ENCODE measurements at places on chromosomes 12 and 14.

GRCh38 chr12:93926237-93926636 lies 222.1 kb upstream of the PLXNC1 start:
- DNase-seq, result no peak

GRCh38 chr12:109255377-109255776 lies 53.7 kb downstream of the FOXN4 start:
- peak; percentile 60 for DNase-seq

GRCh38 chr14:99541677-99542470 lies 60.7 kb downstream of the CCNK start:
- DNase-seq, result no peak

- DNase-seq, result no peak
Measured at GRCh38 chr12:131028587-131029338, 75.1 kb downstream of the ADGRD1 start.

GRCh38 chr14:35934499-35934898 lies 108.4 kb downstream of the BRMS1L start:
- DNase-seq, result no peak

DNA sequence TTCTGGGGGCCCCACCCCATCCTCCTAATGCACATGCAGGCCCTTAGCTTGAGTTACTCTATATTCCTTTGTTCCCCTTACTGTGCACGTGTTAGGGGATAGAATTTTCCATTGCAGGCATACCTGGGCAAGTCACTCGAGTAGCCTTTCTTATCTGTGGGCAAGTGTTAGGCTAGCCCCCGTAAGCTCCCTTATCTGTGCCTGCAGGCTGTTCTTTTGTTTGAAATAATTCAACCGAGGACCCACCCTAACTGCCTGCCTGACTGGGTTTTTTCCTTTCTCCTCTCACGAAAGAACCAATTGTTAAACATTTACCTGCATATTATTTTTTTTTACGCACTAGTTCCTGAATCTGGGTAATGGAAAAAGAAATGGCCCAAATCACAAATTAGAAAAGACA lies 21.3 kb upstream of the BCAT1 start:
- no peak for DNase-seq

- DNase-seq, result peak; percentile 50
Measured at GRCh38 chr12:754473-754820, 2.1 kb downstream of the WNK1 start.

DNA sequence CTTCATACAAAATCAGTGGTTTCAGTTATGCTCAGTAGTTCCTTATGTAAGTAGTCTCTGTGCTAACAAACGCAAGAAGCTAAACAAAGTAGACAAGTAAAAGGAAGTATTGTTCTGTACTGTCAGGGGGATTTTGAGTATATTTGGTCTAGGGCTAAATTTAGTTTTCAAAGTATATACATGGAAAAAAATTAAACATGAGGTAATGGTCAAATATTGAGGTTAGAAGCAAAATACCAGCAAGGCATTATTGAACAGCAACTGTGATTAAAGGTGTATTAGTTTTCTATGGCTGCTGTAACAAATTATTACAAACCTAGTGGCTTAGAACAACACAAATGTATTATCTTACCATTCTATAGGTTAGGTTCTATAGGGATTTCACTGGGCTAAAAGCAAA lies 18.8 kb downstream of the GNG2 start:
- no peak for DNase-seq

- DNase-seq, result no peak
Measured at GRCh38 chr14:78593949-78594348, 423.8 kb downstream of the NRXN3 start.

DNA sequence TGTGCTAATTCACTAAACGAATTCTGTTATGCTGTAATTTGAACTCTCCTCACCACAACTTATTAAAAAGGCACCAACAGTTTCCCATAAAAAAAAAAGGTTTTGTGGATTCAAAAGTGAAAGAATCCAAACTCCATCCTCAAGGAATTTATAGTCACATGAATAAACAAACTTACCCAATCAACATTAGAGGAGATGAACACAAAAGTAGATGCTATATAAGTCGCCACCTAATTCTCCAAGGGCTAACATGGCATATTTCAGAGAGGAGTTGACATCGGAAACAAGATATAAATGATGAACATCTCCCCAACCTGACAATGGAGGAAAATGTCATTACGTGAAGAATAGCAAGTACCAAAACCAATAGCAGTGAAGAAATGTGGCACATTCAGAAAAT lies 265.5 kb upstream of the PRKD1 start:
- no peak for DNase-seq

DNA sequence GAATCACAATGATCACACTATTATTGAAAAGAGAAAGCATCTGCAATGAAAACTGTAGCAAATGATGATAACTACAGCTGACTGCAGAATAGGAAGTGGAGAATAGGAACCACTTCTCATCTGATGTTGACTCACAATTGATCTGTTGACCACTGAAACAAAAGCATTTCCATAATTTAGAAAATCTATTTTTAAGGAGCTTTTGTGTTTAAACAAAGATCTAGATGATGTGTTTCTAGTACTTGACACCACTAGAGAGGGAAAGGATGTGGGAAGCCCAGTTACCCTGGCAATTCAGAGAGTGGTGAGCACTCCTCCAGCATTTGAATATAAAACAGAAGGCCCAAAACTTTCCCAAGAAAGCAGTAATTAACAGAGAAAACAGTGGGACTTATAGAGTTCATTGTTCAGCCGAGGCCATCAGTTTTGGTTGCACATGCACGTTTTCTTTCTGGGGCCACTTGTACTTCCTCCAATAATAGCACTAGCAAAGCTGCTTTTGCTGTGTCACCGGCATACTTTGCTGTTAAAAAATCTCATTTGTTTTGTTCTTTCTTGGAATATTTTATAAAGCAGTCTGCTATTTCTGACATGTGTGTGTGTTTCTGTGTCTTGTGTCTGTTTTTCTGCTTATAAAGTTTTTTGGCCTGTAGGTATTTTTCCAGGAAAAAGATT lies 76.1 kb upstream of the HECTD1 start:
- DNase-seq, result no peak

- no peak for DNase-seq
Measured at GRCh38 chr12:6301721-6302120, 8.8 kb upstream of the PLEKHG6 start.

- DNase-seq, result no peak
Measured at GRCh38 chr12:65962921-65963861, 138.9 kb downstream of the HMGA2 start.

DNA sequence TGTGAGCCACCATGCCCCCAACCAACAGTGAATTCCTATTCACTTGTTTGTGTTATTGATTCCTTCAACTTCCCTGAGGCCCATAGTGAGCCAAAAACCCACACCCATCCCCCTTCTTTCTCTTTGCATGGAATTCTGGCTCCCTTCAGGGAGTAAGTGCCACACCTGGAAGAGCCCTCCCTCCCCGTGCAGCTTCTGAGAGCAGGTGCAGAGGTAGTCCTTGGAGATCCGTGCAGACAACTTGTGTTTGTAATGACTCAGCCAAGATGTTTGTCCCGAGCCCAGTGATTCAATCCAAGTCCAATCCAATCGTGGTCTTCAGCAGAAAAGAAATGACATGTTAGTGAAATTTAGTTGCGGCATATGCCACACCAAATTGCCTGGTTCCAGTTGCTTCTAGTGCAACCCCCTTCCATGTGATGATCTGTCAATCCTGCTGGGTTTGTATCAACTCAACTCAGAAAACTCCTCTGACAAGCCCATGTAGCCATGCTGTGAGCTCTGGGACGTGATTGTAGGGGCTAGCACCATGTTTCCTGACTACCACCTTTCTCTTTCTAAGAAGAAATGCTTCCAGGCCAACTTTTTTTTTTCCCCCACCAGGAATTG lies 27.5 kb downstream of the GPRC5A start:
- no peak for DNase-seq

DNA sequence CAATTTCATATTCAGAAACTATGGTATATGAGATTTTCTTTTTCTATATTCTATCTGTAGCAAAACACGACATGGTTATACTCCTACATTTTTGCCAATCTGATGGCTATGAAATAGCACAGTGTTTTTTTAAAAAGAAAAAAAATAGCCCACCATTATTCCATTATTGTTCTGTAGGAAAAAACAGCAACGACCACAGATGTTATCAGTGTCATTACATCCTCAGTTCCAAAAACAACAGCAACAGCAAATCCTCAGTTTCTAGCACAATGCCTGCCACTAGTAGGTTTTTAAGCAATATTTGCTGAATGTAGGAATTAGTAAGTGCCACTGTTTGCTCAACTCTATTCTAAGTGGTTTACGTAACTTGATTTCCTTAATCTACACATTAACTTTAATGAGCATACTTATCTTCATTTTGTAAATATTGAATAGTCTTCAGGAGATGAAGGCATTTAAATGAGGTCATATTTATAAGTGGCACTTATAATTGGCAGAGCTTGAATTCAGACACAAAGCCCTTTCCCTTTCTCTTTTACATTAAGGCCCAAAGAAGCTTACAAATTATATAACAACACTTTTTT lies 8.3 kb downstream of the RNASE6 start:
- no peak for DNase-seq

- DNase-seq, result no peak
Measured at GRCh38 chr12:114678028-114678427, 5.9 kb downstream of the TBX3 start.

- DNase-seq, result no peak
Measured at GRCh38 chr14:22877000-22877501, 5.5 kb downstream of the LRP10 start.

GRCh38 chr12:128644664-128645296 lies 179.0 kb downstream of the SLC15A4 start:
- DNase-seq, result no peak

GRCh38 chr12:109994401-109995175 lies 1.6 kb downstream of the GIT2 start:
- DNase-seq, result no peak

GRCh38 chr12:49092086-49092815 lies 2.4 kb downstream of the DHH start:
- DNase-seq, result peak; percentile 59

- no peak for DNase-seq
Measured at GRCh38 chr14:43803076-43803689, 703.9 kb downstream of the FSCB start.

DNA sequence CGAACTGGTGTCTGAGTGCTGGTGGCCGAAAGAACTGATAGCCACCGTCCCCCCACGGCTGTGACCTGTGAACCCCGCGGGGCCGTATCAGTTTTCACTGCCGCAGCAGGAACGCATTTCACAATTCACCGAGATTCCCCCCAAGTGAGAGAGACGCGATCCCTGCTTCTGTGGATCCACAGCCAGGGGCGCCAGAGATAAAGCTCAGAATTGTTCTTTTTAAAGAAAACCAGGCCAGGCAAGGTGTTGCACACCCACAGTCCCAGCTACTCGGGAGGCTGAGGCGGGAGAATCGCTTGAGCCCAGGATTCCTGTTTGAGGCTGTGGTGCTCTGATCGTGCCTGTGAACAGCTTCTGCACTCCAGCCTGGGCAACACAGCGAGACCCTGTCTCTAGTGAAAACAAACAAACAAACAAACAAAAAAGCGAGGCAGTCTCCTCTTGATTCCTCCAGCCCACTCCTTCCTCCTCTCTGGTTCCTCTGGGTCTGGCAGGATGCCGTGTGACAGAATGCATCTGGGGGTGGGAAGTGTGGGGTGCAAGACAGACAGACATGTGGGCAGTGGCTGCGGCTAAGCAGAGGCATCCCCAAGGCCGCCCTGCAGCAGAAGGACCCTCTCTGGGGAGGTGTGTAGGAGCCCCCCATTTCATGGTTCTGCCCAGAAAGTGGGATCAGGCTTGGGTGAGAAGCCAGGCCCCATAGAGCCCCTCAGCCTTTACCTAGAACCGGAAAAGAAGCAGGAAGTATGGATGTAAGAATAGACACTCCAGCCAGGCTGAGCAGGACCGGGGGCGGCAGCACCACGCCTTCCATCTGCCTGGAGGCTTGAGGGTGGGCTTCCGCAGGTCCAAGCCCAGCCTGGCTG lies 39.2 kb upstream of the PPP1R13B start:
- DNase-seq, result no peak

GRCh38 chr12:614411-614970 lies 48.8 kb downstream of the NINJ2 start:
- DNase-seq, result peak; percentile 67

- no peak for DNase-seq
Measured at GRCh38 chr12:131610181-131610580, 100.7 kb upstream of the SFSWAP start.

- DNase-seq, result no peak
Measured at GRCh38 chr12:103130564-103130963, 173.1 kb downstream of the ASCL1 start.

DNA sequence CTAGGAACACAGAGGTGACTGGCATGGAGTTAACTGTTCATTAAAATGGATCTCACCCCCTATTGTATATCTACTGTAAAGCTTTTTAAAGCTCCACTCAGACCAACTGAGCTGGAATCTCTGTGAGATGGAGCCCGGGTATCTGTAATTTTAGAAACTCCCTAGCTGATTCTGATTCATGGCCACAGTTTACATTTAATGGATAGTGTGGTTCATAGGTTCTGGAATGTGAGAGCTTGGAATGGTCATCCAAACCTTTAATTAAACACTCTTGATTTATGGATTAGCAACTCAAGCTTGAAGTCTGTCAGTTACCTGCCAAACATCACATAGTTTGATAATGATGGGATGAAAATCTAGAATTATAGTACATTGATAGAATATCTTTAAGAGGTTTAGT lies 183.8 kb downstream of the SLC25A21 start:
- no peak for DNase-seq

DNA sequence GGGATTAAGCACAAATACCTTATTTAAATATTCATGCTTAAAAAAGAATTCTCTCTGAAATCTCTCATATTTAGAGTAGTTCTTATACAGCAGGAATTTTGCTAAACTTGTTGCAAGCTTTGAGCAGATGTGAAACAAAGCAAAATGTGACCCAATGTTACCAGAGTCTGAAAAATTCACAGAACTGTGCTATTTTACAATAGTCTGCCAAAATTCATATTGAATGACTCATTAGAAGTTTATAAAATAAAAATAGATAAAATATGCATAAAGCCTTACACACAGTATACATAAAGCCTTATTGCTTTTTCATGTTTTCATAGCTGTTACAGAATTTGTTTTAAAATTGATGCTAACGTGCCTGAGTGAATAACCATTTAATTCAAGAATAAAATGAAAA lies 17.8 kb upstream of the RHOJ start:
- no peak for DNase-seq

DNA sequence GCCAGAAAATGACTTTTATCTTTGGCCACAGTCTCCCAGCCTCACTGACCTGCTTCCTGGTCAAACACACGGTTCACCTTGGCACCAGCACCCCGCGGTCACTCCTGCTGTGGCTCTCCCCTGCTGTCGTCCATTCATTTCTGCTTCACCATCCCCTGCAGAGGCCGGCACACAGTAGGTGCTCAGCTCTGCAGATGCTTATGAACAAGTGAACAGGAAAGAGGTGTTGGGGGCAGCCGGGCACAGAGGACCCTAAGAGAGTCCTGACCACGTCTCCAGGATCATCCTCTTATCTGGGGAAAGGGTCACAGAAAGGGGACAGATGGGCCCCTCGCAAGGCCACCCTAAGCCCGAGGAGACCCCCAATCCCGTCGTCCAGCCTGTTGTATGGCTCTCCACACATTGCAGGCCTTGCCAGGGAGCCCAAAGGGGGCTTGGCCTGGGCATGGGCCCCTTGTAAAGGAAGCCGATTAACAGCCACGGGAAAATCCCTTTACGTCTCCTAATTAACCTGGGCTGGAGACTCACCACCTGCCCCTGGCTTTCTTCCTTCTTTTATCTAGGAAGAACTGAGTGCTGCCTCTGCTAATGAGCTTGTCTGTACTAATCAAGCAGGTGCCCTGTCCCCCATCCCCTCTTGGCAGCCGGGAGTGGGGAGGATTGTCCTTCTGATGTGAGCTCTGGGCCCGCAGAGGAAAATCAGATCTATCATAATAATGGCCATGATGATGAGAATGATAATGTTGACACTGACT lies 119.2 kb downstream of the AACS start:
- no peak for DNase-seq

Data from globus pallidus (tissue), 1 donor.